HFFc6 (cell line): ENCODE measurements at places on chromosomes 1 and 21. TPM values are rescaled to one million over a fixed set of nuclear protein-coding genes. Genes with fewer than 3 reads are reported as not detected.
A peak's percentile ranks its signal among the peaks of the same experiment; 100 is the strongest.

DNA sequence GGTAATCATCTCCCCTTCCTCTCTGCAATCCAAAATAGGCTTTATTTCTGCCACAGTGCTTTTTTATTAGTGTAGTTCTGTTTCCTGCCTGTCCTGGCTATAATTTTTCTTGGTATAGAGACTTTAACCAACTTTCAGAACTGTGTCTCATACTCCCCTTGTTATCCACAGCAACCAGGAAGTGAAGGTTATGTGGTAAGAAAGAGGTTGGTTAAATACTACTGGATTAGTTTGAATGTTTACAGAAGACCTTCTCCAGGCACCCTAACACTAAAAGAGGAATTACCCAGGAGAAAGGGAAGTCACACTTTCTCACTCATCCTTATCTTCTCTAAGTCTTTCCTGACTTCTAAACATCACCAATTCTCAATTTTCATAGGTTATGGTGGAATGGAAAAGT, 17.8 kb upstream of the TNFSF4 start:
- peaks cover 14% of the 10 kb centered on the region for H3K36me3 ChIP-seq
- peaks cover 47% of the 10 kb centered on the region for H3K4me1 ChIP-seq
- no peak overlapping the region for H3K4me3 ChIP-seq
- peak overlapping the region; percentile 61 for H3K27ac ChIP-seq
- H3K27me3 ChIP-seq = peaks cover 1% of the 10 kb centered on the region

The C1QB gene
- total RNA-seq = not detected in 3 replicates

DNA sequence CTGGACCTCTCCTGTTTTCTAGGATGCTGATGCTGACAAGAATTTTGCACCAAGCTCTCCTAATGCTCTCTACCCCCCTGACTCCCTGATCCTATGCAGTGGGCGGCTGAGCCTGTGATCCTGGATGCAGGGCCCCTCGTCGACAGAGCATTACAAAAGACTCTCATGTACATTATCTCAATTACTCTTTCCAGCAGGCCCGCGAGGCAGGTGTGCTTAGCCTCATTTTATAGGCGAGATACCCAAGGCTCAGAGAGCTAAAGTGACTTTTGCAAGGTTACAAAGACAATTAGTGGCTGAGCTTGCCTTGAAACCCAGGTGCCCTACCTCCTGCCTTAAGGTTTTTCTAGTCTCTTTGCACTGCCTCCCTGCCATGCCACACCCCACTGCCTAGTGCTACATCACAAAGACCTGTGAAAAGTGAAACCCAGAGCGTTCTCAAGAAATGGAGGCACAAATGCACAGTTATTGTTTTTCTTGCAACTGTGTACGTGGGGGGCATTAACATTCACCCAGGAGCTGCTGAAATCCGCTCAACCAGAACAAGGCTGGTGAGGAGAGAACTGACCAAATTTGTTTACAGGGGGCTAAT, 10.0 kb upstream of the C8A start:
- no peaks in the 10 kb centered on the region for H3K4me1 ChIP-seq
- H3K36me3 ChIP-seq = peaks cover 3% of the 10 kb centered on the region; the same call in 1 of the 2 replicates
- H3K4me3 ChIP-seq = no peak overlapping the region
- H3K27ac ChIP-seq = no peak overlapping the region
- peaks cover 6% of the 10 kb centered on the region for H3K27me3 ChIP-seq
- DNase-seq = no peak

DNA sequence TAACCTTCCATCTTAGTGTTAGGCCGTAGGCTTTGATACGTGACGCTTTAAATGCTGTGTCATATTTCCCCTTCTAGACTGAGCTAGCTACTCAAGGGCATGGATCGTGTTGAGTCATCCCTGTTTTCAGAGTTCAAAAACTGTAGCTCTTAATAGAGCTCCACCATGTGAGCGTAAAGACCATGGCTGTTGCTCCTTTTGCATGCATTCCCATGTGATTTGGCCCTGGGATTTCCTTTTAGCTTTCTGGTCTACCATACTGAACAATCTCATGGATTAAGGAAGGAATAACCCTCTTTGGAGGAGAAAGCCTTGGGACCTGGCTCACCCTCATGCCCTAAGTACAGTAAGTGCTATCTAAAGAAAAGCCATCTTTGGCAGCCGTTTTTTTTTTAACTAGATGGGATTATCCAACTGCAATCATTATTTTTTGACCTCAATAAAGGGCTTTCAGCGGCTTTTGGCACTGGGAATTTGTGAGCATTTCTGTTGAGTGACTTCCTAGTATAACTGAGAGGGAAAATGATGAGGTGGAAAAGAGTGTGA, 76.6 kb downstream of the PLPP3 start:
- H3K4me1 ChIP-seq = peaks cover 16% of the 10 kb centered on the region
- H3K4me3 ChIP-seq = no peak overlapping the region
- H3K27me3 ChIP-seq = no peaks in the 10 kb centered on the region
- H3K36me3 ChIP-seq = peaks cover 38% of the 10 kb centered on the region

GRCh38 chr1:53582211-53583020, 123.2 kb downstream of the DMRTB1 start:
- H3K27me3 ChIP-seq = peaks cover 19% of the 10 kb centered on the region
- H3K4me1 ChIP-seq = peaks cover 16% of the 10 kb centered on the region
- no peak overlapping the region for H3K27ac ChIP-seq
- peaks cover 8% of the 10 kb centered on the region; the same call in 1 of the 2 replicates for H3K36me3 ChIP-seq

- no peak overlapping the region for H3K4me3 ChIP-seq
- no peak for DNase-seq
- no peaks in the 10 kb centered on the region for H3K36me3 ChIP-seq
Observed at GRCh38 chr21:20943561-20943997, 54.6 kb upstream of the NCAM2 start.

- peaks cover 49% of the 10 kb centered on the region for H3K4me1 ChIP-seq
- H3K27me3 ChIP-seq = no peaks in the 10 kb centered on the region
- no peak overlapping the region for H3K27ac ChIP-seq
- no peak overlapping the region for H3K4me3 ChIP-seq
- no peak for DNase-seq
Observed at GRCh38 chr1:184023171-184023570, 14.4 kb downstream of the COLGALT2 start.

The CFAP126 gene
- total RNA-seq = not detected in 3 replicates

- peaks cover 2% of the 10 kb centered on the region for H3K27me3 ChIP-seq
- H3K4me3 ChIP-seq = no peak overlapping the region
- no peaks in the 10 kb centered on the region for H3K4me1 ChIP-seq
- H3K36me3 ChIP-seq = no peaks in the 10 kb centered on the region
- no peak for DNase-seq
Observed at GRCh38 chr1:86621286-86621685, 74.4 kb downstream of the CLCA4 start.

The CLDN17 gene
- not detected in 3 replicates for total RNA-seq

DNA sequence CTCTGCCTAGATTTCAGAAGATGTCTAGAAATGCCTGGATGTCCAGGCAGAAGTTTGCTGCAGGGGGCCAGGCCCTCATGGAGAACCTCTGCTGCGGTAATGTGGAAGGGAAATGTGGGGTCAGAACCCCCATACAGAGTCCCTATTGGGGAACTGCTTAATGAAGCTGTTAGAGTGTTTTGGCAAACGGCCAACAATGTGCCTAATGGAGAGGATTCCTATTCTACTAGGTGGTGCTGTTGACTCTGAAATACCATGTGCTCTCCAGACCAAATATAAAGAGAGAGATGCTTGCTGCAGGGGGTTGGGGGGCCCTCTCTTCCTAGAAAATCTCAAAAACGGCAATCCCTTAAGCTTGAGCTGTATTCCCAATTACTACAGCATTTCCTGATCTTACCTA, 57.1 kb upstream of the DR1 start:
- H3K4me1 ChIP-seq = no peaks in the 10 kb centered on the region
- no peak overlapping the region for H3K4me3 ChIP-seq
- H3K27me3 ChIP-seq = no peaks in the 10 kb centered on the region
- no peak for DNase-seq
- H3K27ac ChIP-seq = no peak overlapping the region

The EIF4G3 gene
- total RNA-seq = 75.5 to 79.9 TPM (median 76.3 TPM) in 3 replicates

GRCh38 chr21:31358158-31358557, 14.1 kb upstream of the TIAM1 start:
- H3K27ac ChIP-seq = no peak overlapping the region
- no peak for DNase-seq

The FALEC gene
- total RNA-seq = not detected in 3 replicates

GRCh38 chr1:154975409-154976059, 1.1 kb downstream of the CKS1B start:
- H3K4me3 ChIP-seq = no peak overlapping the region
- peaks cover 2% of the 10 kb centered on the region; the same call in 1 of the 2 replicates for H3K27me3 ChIP-seq
- H3K4me1 ChIP-seq = peaks cover 6% of the 10 kb centered on the region
- H3K36me3 ChIP-seq = peaks cover 20% of the 10 kb centered on the region
- no peak overlapping the region for H3K27ac ChIP-seq

The ARHGEF16 gene
- 0.08 TPM in 1 of 3 replicates, not detected in the others for total RNA-seq

DNA sequence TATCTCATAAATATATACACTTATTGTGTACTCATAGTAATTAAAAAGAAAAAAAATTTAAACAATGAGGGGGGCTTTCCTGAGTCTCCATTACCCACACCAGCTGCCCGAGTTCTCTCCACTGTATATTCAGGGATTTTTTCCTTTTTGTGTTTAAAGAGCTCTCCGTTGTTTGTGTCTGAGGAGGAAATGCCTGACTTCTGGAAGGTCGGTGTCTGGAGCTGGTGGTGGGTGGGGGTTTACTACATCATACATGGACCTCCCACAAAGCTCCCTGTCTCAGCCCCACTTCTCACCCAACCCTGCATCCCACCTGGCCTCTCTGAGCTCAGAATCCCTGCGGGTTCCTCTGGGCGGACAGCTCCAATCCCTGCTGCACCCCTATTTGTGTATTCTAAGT, 64.1 kb upstream of the ETV3 start:
- peaks cover 17% of the 10 kb centered on the region for H3K27me3 ChIP-seq
- no peaks in the 10 kb centered on the region for H3K4me1 ChIP-seq
- H3K4me3 ChIP-seq = no peak overlapping the region
- H3K36me3 ChIP-seq = no peaks in the 10 kb centered on the region
- no peak for DNase-seq
- no peak overlapping the region for H3K27ac ChIP-seq

The RIPPLY3 gene
- total RNA-seq = not detected in 3 replicates

- peaks cover 8% of the 10 kb centered on the region for H3K27me3 ChIP-seq
- peaks cover 39% of the 10 kb centered on the region for H3K4me1 ChIP-seq
- DNase-seq = no peak
- peaks cover 5% of the 10 kb centered on the region for H3K36me3 ChIP-seq
- H3K27ac ChIP-seq = no peak overlapping the region
Observed at GRCh38 chr1:157047062-157047410, 1.5 kb upstream of the ARHGEF11 start.

GRCh38 chr1:221921936-221922335, 180.0 kb upstream of the DUSP10 start:
- no peak overlapping the region for H3K27ac ChIP-seq
- H3K27me3 ChIP-seq = no peaks in the 10 kb centered on the region
- no peak for DNase-seq
- no peaks in the 10 kb centered on the region for H3K36me3 ChIP-seq
- H3K4me1 ChIP-seq = peaks cover 33% of the 10 kb centered on the region

DNA sequence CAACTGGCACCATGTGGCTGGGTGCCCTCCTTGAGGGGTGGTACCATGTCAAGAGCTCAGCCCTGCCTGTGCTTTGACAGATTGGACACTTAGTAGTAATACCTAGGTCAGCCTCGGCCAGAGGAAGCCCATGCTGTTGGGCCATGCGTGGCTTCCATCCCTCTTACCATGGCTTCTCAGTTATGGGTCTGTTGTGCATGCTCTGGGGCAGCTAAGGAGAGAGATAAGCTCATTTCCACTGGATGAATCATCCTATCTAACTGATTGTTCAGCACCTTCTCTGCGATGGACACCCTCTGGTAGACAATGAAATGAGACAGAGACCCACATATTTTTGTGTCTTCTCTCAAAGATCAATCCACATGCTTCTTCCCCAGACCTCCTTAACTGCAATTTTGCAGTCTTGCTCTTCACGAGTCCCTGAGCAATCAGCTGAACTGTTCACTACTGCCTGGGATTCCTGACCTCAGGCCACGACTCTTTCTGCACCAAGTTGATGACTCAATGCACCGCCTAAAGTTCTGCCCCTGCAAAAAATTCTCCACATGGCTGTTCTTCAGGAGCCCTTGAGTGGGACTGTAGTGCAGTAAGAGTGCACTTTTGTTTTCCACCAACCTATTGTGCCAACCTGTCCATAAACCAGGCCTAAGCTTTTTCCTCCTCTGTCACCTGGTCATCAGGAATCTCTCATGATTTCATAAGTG, 6.9 kb upstream of the TRIM62 start:
- no peak overlapping the region for H3K27ac ChIP-seq
- peaks cover 10% of the 10 kb centered on the region for H3K4me1 ChIP-seq
- DNase-seq = no peak

- H3K4me1 ChIP-seq = peaks cover 43% of the 10 kb centered on the region
- no peaks in the 10 kb centered on the region for H3K36me3 ChIP-seq
- DNase-seq = no peak
Observed at GRCh38 chr1:10019561-10019960, 13.2 kb upstream of the UBE4B start.

GRCh38 chr1:220575718-220576497, 48.0 kb downstream of the MARK1 start:
- no peaks in the 10 kb centered on the region for H3K4me1 ChIP-seq
- no peak for DNase-seq
- H3K27me3 ChIP-seq = no peaks in the 10 kb centered on the region
- H3K36me3 ChIP-seq = no peaks in the 10 kb centered on the region

- H3K4me1 ChIP-seq = peaks cover 9% of the 10 kb centered on the region; the same call in 1 of the 2 replicates
- H3K27me3 ChIP-seq = peaks cover 15% of the 10 kb centered on the region
- no peak for DNase-seq
- no peaks in the 10 kb centered on the region for H3K36me3 ChIP-seq
- no peak overlapping the region for H3K4me3 ChIP-seq
Observed at GRCh38 chr1:147581459-147581858, 40.2 kb downstream of the BCL9 start.

DNA sequence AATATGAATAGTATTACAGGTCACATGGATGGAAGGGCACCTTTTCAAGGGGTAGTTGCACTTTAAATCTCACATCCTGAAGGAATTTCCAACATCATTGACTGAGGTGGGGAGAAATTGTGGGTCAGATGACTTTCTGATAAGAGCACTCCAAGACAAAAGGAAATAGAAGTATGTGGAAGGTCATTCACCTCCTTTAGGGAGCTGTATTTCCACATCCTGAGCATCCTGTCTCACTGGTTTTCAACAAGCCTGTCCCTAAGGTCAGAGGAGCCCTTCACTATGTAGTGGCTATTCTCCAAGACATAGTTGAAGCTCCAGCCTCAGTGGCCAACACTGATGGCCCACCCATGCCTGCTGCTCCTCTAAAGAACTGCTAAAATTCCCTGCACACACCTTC, 76.5 kb downstream of the ATP1A1 start:
- no peaks in the 10 kb centered on the region for H3K36me3 ChIP-seq
- no peak for DNase-seq
- no peak overlapping the region for H3K27ac ChIP-seq
- peaks cover 20% of the 10 kb centered on the region for H3K27me3 ChIP-seq
- no peak overlapping the region for H3K4me3 ChIP-seq
- H3K4me1 ChIP-seq = no peaks in the 10 kb centered on the region

DNA sequence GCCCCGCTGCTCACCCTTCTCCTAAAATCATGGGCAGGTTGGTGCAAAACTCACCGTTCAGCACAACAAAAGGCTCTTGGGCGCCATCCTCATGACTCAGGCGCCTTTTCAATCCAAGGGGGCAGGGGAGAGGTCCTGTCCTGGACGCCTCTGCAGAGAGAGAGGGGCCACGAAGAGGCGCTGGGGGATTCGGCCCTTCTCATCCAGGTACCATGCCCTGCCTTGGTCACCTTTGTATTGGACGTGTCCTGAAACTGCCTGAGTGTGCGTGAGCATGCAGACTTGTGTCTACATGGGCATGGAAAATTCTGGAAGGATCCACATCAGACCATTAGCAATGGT, 53.5 kb downstream of the SLC37A1 start:
- H3K4me3 ChIP-seq = no peak overlapping the region
- no peak for DNase-seq
- H3K27me3 ChIP-seq = peaks cover 4% of the 10 kb centered on the region
- H3K36me3 ChIP-seq = peaks cover 2% of the 10 kb centered on the region; the same call in 1 of the 2 replicates
- no peaks in the 10 kb centered on the region for H3K4me1 ChIP-seq

GRCh38 chr1:77014073-77014788, 147.0 kb downstream of the ST6GALNAC5 start:
- H3K36me3 ChIP-seq = no peaks in the 10 kb centered on the region
- no peak overlapping the region for H3K4me3 ChIP-seq
- no peak overlapping the region for H3K27ac ChIP-seq

The CHI3L1 gene
- not detected in 3 replicates for total RNA-seq
